Mesothelial cell of epicardium (in vitro differentiated cells): ENCODE measurements at places on chromosomes 12 and 14.

DNA sequence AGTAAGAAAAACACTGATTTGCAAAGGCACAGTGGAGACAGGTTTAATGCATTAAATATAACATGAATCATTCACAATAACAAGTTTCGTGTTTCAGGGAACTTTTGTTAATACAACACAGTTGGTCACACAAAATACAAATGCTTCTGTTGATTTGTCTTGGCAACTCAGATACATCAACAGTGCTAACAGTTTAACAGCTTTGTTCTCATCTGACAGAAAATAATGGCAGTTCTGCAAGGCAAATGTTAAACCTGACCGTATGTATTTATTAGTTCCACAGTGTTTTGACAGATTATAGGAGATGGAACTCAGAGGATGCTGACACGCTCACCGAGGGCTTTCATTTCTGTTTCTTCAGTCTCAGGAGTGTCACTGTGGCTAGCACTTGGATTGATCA lies 350.7 kb downstream of the PRKD1 start:
- no peak for DNase-seq

DNA sequence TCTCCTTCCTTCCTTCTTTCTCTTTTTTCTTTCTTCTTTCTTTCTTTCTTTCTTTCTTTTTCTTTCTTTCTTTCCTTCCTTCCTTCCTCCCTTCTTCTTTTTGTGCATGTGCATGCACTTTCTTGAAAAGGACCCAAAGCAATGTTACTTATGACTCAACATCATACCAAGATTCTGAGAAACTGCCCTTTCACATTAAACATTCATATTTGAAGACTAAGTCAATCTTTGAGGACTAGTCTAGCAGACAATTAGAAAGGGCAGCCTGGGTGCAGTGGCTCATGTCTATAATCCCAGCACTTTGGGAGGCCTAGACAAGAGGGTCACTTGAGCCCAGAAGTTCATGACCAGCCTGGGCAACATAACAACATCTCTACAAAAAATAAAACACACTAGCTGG lies 212.8 kb upstream of the KITLG start:
- no peak for DNase-seq

- DNase-seq, result no peak
Measured at GRCh38 chr12:94152292-94153078, 4.1 kb downstream of the PLXNC1 start.

DNA sequence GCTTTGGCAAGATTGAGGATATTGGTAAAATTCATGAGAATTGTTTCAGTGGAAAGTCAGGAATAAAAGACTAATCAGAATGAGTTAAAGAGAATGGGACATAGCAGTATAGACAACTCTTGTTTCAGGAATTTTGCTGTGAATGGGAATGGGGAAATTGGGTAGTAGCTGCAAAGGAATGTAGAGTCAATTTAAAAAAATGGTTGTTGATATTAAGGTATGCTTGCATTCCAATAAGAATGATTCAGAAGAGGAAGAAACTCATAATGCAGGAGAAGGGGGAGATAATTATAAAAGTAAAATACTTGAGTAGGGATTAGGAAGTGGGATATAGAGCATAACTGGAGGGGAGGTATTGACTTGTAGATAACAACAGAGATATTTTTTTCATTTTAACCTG lies 40.7 kb downstream of the MNAT1 start:
- no peak for DNase-seq

GRCh38 chr12:7142809-7143465 lies 12.8 kb downstream of the CLSTN3 start:
- no peak for DNase-seq

DNA sequence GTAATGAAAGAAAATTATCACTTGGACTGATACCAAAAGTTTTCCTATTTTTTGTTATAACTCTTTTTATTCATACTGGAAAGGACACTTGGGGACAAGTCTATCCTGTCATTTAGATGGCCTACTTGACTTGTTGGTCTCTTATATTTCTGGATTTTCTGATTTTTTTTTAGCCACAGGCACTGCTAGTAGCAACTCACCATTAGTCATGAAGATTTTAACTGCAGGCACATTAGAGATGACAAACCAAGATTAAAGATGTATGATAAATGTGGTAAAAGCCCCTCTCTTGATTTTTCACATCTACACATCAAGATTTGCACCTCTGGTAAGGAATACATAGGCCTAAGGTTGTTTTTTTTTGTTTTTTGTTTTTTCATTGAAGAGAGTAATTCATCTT lies 217.0 kb downstream of the SLC25A21 start:
- DNase-seq, result no peak

DNA sequence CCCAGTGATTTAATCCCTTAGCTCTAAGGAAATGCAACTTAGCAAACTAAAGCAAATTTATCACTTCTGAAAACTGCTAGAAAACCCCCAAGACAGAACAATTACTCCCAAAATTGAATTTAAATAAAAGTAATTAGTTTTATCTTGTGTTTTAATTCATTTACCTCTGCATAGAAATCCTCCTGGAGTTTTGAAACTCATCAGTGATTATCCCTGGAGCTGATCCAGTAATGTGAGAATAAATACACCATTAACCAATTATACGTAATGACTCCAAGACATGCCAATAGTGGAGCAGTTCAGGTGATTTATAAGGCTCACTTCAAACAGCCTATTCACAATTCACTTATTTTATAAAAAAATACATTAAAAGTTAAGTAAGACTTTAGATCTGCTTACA lies 855.3 kb upstream of the FLRT2 start:
- no peak for DNase-seq

DNA sequence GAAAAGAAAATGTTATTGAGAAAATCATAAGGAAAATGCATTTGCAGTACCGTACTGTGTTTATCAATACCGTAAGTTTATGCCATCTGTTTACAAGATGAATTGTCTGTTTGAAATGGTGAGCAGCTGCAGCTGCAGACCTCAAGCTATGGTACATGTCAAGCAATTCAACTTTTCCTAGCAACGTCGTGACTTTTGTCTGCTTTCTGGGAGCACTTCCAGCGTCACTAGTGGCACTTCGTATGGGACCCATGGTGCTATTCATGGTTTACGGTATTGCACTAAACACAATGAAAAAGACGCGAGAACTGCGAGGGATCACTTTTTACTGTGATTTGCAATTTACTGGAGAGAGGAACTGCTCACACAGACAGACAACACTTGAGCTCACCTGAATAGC lies 160.8 kb downstream of the UNC79 start:
- no peak for DNase-seq

DNA sequence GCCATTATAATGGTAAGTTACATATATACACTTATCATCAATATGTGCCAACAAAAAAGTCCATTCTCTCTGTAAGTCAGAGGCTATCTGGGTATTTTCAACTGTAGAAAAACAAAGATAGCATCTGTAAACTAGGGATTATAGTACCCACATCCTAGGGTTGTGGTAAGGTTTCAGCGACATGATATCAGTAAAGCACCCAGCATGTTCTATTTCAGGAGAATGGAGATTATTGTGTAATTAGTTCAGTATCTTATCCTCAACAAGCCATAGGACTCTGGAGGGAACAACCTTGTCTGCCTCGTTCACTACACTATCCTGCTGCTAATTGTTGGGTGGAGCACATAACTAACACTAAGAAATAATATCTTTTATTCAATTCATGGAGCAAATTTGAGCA lies 19.7 kb upstream of the CKAP4 start:
- DNase-seq, result no peak
